ENCODE measurements at places on chromosomes 7 and 10. TPM values are rescaled to one million over a fixed set of nuclear protein-coding genes. Genes with fewer than 3 reads are reported as not detected.

The MYL10 gene
- polyA plus RNA-seq = 22.1 TPM

- DNase-seq = no peak
Observed at GRCh38 chr7:158372400-158373342, 215.0 kb downstream of the PTPRN2 start.

The INHBA gene
- 7.9 TPM for polyA plus RNA-seq

DNA sequence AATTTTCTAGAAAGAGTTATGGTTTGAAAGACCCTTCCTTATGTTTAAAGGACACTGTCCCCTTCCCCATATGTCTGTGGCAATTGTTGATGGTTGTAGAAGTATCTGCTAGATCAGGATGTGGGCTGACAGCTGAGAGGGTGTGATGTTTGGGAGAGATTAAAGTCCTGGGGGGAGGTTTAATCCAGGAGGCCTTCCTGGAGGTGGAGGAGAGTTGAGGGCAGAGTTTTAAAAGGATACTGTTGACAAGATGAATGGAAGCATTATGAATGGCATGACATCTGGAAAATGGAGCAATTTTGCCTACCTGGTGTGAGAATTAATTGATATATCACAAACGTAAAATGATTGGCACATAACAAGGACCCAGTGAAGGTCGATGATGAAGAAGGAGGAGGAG lies 32.9 kb upstream of the SMC3 start:
- DNase-seq = no peak

- no peak for DNase-seq
Observed at GRCh38 chr7:126557271-126557670, 695.5 kb downstream of the GRM8 start.

The RNF32 gene
- polyA plus RNA-seq = 1.9 TPM

The PAPSS2 gene
- polyA plus RNA-seq = 12.9 TPM

- no peak for DNase-seq
Observed at GRCh38 chr10:132735341-132735775, 50.6 kb downstream of the NKX6-2 start.

DNA sequence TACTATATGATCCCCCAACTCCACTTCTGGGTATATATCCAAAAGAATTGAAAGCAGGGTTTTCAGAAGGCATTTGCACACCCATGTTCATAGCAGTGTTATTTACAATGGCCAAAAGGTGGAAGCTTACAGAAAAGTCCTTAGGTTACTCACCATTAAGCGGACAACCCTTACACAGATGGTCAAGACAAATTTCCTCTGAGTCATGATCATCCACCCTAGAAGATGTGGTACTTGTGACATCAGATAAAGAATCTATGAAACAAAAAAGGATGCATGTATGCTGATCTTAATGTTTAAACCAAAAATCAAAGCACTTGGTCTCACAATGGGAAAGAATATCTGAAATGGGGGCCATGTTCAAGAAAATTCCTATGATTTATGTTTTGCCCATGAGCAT lies 31.1 kb downstream of the ZC3HAV1 start:
- no peak for DNase-seq

- no peak for DNase-seq
Observed at GRCh38 chr10:124035928-124036558, 57.4 kb downstream of the CHST15 start.

The IRF5 gene
- polyA plus RNA-seq = 3.3 TPM

The SFRP4 gene
- 26.3 TPM for polyA plus RNA-seq

The ELN gene
- polyA plus RNA-seq = 137 TPM

The TASOR2 gene
- polyA plus RNA-seq = 24.9 TPM

DNA sequence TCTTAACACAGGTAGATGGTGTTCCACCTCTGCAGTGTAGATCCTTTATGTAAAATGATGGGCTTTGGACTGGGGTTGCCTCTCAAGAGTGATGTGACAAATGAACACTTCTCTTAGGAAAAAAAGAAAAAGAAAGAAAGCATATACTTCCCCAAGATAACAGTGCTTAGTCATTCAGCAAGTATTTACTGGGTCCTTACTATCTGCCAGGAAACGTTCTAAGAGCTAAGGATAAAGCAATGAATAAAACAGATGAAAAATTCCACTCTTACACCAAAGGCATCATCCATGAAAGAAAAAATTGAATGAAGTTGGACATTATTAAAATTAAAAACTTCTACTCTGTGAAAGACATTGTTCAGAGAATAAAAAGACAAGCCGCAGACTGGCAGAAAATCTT lies 177.3 kb downstream of the C7orf25 start:
- DNase-seq = peak; percentile 55

The ASB10 gene
- 2.3 TPM for polyA plus RNA-seq

The MRPS24 gene
- polyA plus RNA-seq = 65.3 TPM

- DNase-seq = no peak
Observed at GRCh38 chr10:20714518-20714917, 182.6 kb downstream of the NEBL start.

The NPTX2 gene
- 8.4 TPM for polyA plus RNA-seq

The FOXI2 gene
- 0.26 TPM for polyA plus RNA-seq

- DNase-seq = peak; percentile 15
Observed at GRCh38 chr7:38169847-38170246, 8.2 kb upstream of the STARD3NL start.

DNA sequence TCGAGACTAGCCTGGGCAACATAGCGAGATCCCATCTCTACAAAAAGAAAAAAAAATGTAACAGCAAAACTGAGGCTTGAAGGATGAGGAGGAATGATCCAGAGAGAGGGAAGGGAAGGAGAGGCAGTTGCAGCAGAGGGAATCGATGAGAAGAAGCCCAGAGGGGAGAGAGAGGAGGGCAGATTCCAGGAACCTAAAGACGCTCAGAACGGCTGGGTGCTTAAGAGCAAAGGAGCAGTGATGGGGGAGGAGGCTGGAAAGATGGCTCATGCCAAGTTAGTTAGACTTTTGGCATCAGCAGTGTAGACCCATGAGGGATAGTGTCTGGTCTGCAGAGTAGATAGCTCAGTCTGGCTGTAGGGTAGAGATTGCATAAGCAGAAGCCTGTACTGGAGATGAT lies 10.3 kb upstream of the MUC17 start:
- no peak for DNase-seq

DNA sequence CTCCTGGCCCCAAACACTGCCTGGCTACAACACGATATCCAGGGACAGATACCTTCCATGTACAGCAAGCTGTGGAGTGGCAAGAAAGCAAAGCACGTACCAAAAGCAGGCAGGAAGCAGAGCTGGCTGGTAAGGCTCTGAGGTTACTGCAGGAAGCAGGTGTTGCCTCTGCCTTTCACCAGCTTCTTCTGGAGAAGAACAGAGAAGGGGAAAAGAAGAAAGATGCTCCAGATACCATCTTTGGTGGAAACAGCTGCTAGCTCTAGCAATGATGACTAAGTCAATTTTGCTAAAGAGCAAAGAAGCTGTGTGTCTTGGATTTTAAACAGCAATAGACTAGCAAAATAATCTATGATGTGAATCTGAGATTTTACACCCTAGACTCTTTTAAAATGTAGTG lies 34.9 kb upstream of the PRSS1 start:
- DNase-seq = no peak

The HGF gene
- 7.9 TPM for polyA plus RNA-seq

- no peak for DNase-seq
Observed at GRCh38 chr10:79361726-79362397, 14.6 kb downstream of the PPIF start.
